ENCODE measurements at places on chromosomes 16 and 17. TPM values are rescaled to one million over a fixed set of nuclear protein-coding genes. Genes with fewer than 3 reads are reported as not detected.
A peak's percentile ranks its signal among the peaks of the same experiment; 100 is the strongest.

Gene DRC7
- not detected for total RNA-seq

Gene HSD11B2
- total RNA-seq = not detected

Gene ENPP7
- 0.20 TPM for total RNA-seq

Gene GAST
- total RNA-seq = not detected

Gene IGF2BP1
- total RNA-seq = not detected

Gene NPIPA7
- total RNA-seq = 11.2 TPM

DNA sequence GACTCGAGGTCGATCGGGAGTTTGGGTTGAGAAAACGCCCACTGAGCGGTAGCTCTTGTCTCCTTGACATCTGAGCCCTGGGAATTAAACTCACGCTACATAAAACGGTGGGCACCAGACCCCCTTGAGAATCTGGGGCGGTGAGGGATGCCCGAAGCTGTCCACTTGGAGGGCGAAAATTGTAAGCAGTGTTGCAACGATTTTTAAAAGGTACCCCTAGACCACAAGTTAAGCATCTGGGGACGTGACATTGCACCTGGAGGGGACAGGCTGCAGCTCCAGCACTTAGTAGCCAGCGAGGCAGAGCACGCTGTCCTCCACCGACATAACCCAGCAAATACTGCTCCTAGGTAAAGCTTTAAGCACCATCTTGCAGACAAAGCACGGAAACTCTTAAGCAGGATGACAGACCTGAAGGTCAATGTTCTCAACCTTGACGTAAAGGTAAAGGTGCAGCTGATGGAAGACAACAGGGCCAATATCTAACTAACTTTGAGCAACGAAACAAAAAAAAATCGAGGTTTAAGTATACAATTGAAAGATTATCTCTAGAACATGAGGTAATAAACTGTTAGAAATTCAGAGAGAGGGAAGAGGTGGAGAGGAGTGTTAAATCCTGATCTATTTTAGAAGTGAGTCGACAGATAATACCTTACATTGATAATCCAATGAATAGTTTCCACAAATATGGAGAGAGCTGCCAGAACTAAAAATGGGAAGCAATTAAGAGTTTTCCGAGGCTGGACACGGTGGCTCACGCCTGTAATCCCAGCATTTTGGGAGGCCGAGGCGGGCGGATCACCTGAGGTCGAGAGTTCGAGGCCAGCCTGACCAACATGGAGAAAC, 921 bp upstream of the CDR2 start:
- no peaks in the 10 kb centered on the region for H3K36me3 ChIP-seq
- peak overlapping the region; percentile 86 for H3K4me3 ChIP-seq
- DNase-seq = no peak
- peaks cover 37% of the 10 kb centered on the region for H3K4me1 ChIP-seq

DNA sequence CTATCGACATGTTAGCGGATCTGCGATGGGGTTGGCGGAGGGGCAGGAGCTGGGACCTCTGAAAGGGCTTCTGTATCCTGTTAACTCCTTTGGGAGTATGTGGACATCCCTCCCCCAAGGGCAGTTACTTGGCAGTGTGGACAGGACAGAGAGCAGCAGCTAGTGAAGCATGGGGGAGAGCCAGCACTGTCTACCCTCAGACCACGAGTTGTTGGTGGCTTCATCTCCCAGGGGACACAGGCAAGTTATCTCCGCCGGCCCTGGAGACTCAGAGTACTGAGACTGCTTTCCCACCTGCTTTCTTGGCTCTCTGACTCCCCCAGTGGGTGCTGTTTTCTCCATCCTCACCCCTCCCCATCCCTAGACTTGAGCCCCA, 5.3 kb upstream of the GFAP start:
- no peak overlapping the region for H3K27ac ChIP-seq
- no peak for DNase-seq
- H3K4me3 ChIP-seq = no peak overlapping the region
- H3K27me3 ChIP-seq = no peaks in the 10 kb centered on the region

DNA sequence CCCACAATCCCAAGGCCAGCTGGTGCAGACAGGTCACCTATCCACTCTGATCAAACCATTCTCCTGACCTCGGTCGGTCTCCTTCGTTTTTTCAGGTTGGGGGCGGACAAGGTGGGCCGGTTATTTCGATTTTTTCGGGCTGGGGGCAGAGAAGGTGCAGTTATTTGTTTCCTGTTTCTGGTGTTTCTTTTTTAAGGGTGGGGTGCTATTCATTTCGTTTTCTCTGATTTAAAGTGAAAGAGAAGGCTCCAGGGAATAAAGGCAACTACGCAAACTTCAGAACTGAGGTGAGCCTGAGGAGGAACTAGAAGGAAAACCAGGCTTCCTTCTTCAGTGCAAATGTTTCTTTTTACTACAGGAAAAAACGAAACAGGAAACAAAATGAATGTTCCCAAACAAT, 64.8 kb downstream of the ANKRD11 start:
- DNase-seq = no peak
- no peaks in the 10 kb centered on the region for H3K27me3 ChIP-seq
- peak overlapping the region; percentile 14 for H3K27ac ChIP-seq
- H3K36me3 ChIP-seq = peaks cover 7% of the 10 kb centered on the region
- H3K4me1 ChIP-seq = peaks cover 67% of the 10 kb centered on the region

DNA sequence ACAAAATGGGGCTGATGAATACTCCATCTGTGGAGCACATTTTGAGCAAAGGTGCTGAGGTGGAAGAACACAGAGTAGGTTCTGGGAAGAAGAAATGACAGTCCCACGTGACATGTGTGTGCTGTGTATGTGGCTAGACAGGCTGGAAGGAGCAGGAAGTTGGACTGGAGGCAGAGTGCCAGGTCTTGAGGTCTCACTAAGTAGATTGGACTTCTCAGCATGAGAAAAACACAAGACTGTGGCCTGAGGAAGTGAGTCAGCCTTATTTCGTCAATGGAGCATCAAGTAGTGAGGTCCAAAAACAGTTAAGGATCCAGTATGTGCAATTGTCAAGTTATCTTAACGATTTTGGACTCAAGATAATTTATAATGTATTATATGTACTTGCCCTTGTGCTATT, 736.5 kb downstream of the KCNJ2 start:
- no peak for DNase-seq
- no peaks in the 10 kb centered on the region for H3K36me3 ChIP-seq
- no peak overlapping the region for H3K27ac ChIP-seq

- no peak overlapping the region for H3K27ac ChIP-seq
- DNase-seq = no peak
- peaks cover 7% of the 10 kb centered on the region for H3K4me1 ChIP-seq
- H3K36me3 ChIP-seq = no peaks in the 10 kb centered on the region
- H3K27me3 ChIP-seq = no peaks in the 10 kb centered on the region
Observed at GRCh38 chr17:70622368-70623260, 453.3 kb downstream of the KCNJ2 start.

DNA sequence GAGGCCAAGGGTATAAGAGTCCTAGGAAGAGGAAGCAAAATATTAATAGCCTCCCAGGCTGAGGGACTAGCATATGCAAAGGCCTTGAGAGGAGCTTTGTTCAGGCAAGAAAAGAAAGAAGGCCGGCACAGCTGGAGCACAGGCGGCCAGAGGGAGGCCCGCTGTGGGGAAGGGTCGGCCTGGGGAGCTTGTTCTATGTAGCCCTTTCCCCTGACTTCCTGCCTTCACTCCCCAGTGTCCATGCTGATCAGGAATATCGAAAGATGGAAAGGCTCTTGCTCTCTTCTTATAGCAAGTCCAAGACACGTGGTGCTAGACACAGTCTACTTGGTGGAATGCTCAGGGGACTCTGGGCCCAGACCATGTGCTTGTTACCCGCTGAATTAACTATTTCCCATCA, 27.4 kb upstream of the HAS3 start:
- no peak overlapping the region for H3K4me3 ChIP-seq
- H3K27me3 ChIP-seq = no peaks in the 10 kb centered on the region
- no peaks in the 10 kb centered on the region for H3K4me1 ChIP-seq
- no peaks in the 10 kb centered on the region for H3K36me3 ChIP-seq

DNA sequence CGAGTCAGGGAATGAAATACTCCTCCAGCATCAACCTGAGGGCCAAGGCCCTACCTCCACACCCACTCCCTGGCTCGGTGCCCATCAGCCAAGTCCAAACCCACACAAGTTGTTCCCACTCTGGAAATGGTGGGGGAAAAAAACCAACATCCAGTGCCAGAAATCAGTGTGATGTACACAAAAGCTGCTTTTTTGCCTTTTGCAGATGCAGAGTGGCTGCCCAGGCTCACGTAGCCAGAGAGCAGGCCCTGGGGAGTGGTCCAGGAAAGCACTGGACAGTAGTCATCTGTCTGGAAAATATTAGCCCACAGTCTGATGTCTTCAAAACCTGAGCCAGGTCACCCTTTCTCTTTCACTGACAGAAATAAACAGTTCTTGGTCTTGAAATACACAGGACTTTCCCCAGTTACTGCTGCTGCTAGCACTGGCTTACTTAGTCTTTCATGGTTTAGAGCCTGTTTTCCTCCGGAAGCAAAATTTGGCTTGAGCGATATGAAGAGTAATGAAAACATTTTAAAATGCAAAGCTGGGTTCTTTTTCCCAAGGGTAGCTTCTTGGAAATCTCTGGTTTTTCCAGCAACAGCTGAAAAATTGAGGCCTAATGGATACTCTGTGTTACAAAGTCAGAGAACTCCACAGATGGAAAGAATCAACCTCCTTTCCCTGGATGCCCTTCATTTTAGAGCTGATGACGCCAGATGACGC, 18.2 kb upstream of the NOS2 start:
- H3K27me3 ChIP-seq = no peaks in the 10 kb centered on the region
- no peaks in the 10 kb centered on the region for H3K36me3 ChIP-seq
- no peak for DNase-seq
- H3K4me1 ChIP-seq = no peaks in the 10 kb centered on the region
- H3K27ac ChIP-seq = no peak overlapping the region

GRCh38 chr17:46782250-46782953, 36.1 kb downstream of the WNT3 start:
- H3K4me1 ChIP-seq = no peaks in the 10 kb centered on the region
- H3K27ac ChIP-seq = no peak overlapping the region
- no peak overlapping the region for H3K4me3 ChIP-seq
- no peaks in the 10 kb centered on the region for H3K27me3 ChIP-seq
- H3K36me3 ChIP-seq = no peaks in the 10 kb centered on the region
- DNase-seq = no peak

- no peak for DNase-seq
- no peaks in the 10 kb centered on the region for H3K27me3 ChIP-seq
- H3K27ac ChIP-seq = no peak overlapping the region
- no peaks in the 10 kb centered on the region for H3K4me1 ChIP-seq
- no peak overlapping the region for H3K4me3 ChIP-seq
- no peaks in the 10 kb centered on the region for H3K36me3 ChIP-seq
Observed at GRCh38 chr17:56482229-56482628, 111.3 kb upstream of the NOG start.

DNA sequence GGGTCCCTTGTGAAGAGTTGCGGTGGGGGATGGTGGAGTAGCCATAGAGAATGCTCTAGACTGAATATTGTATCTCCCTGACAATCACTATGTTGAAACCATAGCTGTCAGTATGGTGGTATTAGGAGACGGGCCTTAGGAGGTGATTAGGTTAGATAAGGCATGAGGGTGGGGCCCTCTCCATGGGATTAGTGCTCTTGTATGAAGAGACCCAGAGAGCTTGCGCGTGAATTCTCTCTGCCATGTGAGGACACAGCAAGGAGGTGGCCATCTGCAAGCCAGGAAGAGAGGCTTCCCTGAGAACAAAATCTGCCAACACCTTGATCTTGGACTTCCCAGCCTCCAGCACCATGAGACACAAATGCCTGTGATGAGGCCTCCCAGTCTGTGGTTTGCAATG, 34.5 kb upstream of the MGAT5B start:
- no peak for DNase-seq
- no peak overlapping the region for H3K4me3 ChIP-seq
- H3K36me3 ChIP-seq = no peaks in the 10 kb centered on the region
- no peaks in the 10 kb centered on the region for H3K4me1 ChIP-seq
- no peak overlapping the region for H3K27ac ChIP-seq
- no peaks in the 10 kb centered on the region for H3K27me3 ChIP-seq

DNA sequence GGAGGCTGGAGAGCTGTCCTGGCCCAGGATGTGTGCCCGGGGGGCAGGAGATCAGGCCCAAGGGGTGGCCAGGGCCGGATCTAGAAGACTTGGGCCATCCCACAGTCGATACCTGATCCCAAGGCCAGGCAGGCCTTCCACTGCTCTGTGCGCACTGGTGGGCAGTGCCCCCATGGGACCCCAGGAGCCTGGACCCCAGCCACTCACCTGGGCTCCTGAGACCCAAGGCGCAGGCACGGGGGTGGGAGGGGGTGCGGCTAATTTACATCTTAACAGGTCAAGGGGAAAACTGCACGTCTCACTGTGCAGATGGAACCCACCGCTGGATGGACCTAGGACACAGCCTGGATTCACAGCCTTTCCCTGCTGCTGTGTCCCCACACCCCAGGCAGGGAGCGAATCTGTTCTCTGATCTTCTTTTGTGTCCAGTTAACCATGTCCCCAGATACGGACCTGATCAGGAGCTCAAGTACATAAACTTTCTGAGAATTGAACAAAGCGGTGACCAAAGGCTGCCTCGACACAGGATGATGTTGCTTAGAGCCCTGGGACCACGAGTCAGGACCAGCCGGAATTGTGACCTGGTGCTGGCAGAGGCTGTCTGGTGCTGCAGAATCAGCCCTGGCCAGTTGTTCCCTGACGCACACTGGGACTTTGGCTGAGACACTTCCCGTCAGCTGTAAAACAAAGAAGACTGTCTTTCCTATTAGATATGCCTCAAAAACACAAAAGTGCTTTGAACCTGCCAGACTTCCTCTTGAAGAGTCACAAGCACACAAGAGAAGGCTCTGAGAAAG, 60.6 kb downstream of the TNFRSF13B start:
- no peak overlapping the region for H3K4me3 ChIP-seq
- H3K36me3 ChIP-seq = no peaks in the 10 kb centered on the region
- no peak overlapping the region for H3K27ac ChIP-seq
- peaks cover 4% of the 10 kb centered on the region for H3K27me3 ChIP-seq

DNA sequence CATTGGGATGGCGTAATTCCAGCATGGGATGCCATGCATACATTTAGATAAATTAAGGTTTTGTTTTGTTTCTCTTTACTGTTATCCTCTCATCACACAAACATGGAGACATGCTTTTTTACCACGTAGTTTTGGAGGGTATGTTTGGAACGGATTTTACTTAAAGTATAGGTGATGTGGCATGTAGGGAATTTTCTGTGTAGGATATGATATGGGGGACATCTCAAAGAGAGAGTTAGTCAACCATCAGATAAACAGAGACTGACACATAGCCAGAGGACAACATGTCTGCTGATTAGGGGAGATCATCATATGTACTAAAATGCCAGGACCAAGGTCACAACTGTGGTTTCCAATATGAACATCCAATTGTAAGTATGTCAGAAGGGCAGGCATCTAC, 503.9 kb downstream of the HAPSTR1 start:
- no peaks in the 10 kb centered on the region for H3K4me1 ChIP-seq
- DNase-seq = no peak
- H3K27me3 ChIP-seq = no peaks in the 10 kb centered on the region
- H3K36me3 ChIP-seq = no peaks in the 10 kb centered on the region
- no peak overlapping the region for H3K27ac ChIP-seq

All from CD4-positive, alpha-beta memory T cell (primary cell).